Epithelial cell of umbilical artery (primary cell): ENCODE measurements at places on chromosomes 1 and 21. TPM values are rescaled to one million over a fixed set of nuclear protein-coding genes. Genes with fewer than 3 reads are reported as not detected.

Gene GJA4
- total RNA-seq, result 31.5 and 45.5 TPM in 2 replicates

Gene PTPN7
- total RNA-seq, result 0.30 and 3.2 TPM in 2 replicates

Gene IL24
- total RNA-seq, result 0.15 TPM in 1 of 2 replicates, not detected in the other

Gene DCST1
- not detected in 2 replicates for total RNA-seq

Gene HOOK1
- not detected in 2 replicates for total RNA-seq

Gene ADAMTSL4
- total RNA-seq, result 0.30 and 0.32 TPM in 2 replicates

Gene GABRD
- total RNA-seq, result not detected in 2 replicates

Gene PCNX2
- 7.8 and 13.1 TPM in 2 replicates for total RNA-seq

Gene HTR6
- total RNA-seq, result not detected in 2 replicates

Gene HSF2BP
- total RNA-seq, result 1.6 and 1.7 TPM in 2 replicates

Gene LIPI
- total RNA-seq, result not detected in 2 replicates

Gene TEX35
- not detected in 2 replicates for total RNA-seq

Gene NPHP4
- 4.3 and 4.5 TPM in 2 replicates for total RNA-seq
